Dorsolateral prefrontal cortex (tissue), 122 donors: ENCODE measurements at places on chromosomes 12 and 14. TPM values are rescaled to one million over a fixed set of nuclear protein-coding genes. Genes with fewer than 3 reads are reported as not detected.
A peak's percentile ranks its signal among the peaks of the same experiment; 100 is the strongest.

DNA sequence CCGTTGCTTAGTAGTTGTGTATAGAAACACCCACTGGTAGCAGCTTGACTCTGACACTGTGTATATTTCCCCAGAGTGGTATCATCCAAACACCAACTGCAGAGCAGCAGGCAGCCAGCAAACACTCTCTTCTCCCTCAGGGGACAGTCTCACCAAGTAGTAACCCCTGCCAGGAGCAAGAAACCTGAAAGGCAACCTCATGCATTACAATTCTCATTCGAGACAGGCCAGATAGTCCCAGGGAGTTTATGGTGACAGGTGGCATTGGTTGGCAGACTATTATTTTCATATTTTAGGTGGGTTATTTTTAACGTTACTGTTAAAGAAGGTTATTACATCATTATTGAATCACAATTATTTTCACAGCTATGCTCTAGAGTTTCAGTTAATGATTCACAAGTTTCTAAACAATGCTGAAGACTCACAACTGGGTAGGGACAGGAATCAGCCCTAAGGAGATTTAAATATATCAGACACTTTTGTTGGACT is 222.8 kb downstream of the EGLN3 start:
- DNase-seq: no peak

- DNase-seq: no peak
These were observed 149.5 kb upstream of the SLC38A2 start for GRCh38 chr12:46522071-46522470.

- no peak for DNase-seq
These were observed 319 bp downstream of the GALNT6 start for GRCh38 chr12:51390891-51391282.

GRCh38 chr12:10102322-10102721 is 3.5 kb upstream of the CLEC1A start:
- DNase-seq: no peak

DNA sequence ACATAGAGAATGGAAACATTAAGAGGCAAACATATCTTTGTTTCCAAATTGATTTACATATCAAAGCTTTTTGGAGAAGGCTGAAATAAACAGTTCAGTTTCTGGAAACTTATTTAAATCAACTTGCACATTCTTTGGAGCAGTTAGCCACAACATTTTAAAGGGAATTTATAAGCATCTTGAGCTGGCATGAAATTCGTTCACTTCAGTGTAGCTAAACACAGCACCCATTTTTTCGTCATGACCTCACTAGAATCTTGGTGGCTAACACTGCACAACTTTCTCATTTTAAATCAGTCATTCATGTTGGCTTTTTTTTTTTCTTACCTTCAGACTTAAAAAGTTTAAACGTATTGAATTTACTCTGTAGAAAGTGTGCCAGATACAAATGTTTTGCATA is 1139.9 kb upstream of the FLRT2 start:
- no peak for DNase-seq

DNA sequence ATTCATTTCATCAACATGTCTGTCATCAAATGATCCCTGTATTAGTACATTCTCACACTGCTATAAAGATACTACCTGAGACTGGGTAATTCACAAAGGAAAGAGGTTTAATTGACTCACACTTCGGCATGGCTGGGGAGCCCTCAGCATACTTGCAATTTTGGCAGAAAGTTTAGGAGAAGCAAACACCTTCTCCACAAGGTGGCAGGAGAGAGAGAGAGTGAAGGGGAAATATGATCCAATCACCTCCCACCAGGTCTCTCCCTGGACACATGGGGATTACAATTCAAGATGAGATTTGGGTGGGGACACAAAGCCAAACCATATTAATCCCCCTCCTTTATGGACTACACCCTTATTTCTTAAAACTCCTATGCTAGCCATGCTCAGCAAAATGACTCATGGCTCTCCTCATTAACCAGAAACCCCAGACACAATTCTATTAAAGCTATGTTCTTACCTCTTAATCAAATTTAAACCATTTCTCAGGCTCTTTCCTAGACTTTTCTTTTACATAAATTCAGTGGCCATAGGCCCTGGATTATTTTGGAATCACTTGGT is 932.3 kb downstream of the FLRT2 start:
- DNase-seq: no peak

DNA sequence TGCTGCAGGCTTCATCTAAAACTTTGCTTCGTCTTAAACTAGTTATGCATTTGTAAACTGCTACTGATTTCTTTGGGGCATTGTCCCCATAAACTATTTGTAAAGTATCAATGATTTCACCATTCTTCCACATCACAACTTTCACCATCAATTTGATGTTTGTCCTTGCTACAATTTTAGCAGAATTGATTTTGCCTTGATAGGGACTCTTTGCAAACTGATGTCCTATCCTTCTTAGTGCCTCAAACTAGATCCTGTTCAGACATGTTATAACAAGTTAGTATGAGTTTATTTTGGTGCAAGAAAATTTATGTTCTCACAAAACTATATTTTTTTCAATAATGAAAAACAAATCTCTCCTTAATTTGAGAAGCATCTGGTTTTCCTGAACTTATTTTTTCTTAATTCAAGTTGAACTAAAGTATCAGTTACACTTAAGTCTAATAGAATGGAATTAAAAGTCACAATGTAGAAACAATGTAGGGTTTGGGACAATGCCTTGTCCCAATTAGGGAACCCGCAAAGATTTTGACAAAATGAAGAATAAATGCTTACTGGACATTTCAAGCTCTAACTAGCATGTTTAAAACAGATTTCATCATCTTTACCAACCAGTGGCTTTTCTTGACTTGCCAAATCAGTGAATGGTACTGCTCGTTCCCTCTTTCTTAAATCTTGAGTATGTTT is 10.1 kb upstream of the ARID4A start:
- no peak for DNase-seq

DNA sequence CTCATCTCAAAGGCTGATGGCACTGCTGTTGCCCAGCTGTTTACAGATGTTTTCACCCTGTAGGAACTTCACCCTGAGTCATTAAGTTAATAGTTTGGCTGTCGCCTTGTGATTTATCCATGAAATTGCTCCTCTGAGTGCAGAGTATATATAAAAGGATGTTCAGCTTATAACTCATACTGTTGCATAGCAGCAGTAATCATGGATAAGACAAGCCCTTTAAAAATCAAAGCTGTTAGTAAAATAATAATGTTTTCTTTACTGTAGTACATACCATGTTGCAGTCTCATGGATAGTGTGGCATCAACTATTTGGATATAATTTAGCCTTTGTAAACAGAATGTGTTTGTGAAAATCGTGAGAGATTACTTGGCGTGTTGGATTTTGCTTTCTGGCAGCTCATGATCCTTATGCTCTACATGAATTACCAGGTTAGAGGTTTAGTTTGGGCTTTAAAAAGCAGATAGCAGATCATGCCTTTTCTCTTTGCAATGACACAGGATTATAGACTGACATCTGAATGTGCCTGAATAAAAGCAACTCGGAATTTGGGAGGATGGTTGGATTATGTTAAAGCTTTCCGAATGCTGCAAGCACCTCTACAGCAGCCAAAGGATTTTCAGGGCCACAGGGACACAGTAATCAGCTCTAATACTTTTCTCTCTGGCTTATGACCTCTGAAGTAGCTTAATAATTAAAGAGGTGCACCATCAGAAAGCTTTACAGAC is 279.7 kb upstream of the ATP2B1 start:
- no peak for DNase-seq

DNA sequence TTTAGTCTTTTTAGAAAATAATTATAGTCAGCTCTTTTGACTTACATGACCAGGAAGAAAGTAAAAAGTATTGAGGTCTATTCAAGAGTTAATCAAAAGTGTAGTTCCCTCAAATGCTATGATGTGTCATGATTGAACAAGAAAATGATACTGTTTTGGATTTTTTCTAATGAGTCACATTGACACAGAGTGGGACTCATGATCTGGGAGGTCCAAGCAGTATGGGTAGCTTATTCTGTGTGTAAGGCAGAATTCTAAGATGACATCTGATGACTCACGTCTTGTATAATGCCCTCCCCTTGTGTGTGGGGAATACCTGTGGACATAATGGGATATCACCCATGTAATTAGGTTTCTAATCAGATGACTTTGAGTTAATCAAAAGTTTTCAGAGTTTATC is 178.1 kb upstream of the DDHD1 start:
- DNase-seq: no peak

DNA sequence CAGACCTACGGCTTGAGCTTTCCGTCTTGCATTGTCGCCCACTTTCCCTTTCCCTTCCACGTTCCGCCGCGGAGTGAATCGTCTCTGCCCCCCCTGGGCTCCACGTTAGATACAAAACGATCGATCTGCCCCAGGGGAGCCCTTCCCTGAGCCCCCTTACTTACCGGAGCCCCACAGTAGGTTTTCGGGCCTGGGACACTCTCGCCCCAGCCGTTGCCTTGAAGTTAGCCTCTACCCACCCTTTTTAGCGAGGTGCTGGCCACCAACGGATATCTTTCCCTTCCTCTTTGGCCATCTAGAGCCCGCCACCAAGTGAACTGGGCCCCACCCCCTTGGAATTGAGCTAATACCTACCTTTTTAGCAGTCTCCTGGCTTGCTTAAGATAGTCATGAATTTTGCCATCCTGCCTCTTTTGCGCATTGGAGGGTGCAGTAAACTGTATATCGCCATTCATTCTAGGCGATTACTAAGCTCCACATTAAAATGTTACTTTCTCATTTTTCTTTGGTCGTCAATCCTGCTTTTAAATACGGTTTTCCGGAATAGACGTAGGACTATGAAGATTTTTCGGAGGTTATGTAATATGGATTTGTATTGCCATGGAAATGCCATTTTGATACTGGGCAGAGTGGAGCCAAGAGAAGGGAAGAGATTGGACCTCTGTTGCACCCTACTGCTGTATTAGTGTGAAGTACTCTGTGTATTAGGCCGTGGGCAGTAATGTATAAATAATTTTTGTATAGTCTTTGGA is 764 bp downstream of the RBM25 start:
- peak; percentile 31 for DNase-seq

DNA sequence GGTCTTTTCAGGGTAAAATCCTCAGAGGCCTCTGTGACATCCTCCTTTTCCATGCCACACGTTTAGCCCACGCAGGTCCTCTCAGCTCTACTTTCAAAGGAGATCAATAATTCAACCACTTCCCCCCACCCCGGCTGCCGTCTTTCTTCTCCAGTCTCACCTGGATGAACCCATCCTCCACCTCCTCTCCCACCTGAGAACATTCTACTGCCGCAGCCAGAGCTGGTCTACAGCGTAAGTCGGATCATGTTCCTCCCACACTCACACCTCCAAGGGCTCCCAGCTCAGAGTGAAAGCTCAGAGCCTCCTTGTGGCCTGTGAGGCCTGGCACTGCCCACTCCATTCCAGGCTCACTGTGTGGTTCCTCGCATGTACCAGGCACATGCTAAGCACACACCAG is 246.6 kb downstream of the CHST11 start:
- no peak for DNase-seq

DNA sequence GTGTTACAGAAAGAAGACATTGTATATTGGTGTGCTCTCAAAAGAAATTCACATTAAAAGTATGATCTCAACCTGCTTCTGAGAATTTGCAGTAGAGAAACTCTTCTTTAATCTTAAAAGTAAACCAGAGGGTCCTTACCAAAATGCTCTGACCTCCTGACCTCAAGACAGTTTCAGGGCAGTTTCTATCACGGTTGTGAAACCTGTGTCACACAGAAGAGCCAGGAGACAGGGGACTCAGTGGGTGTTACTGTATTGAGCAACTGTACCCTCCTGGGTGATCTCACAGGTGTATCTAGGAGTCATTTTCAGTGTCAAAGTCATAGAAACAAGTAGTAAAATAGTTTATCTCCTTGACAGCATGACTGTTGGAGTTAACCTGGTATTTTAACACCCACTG is 178.0 kb downstream of the GRIP1 start:
- no peak for DNase-seq

- no peak for DNase-seq
These were observed 5.5 kb downstream of the MAP3K12 start for GRCh38 chr12:53493610-53494391.

- DNase-seq: no peak
These were observed 81.9 kb upstream of the MAX start for GRCh38 chr14:65184032-65184764.

- DNase-seq: no peak
These were observed 48.4 kb upstream of the SYT10 start for GRCh38 chr12:33488036-33488435.

GRCh38 chr14:101937926-101938767 is 26.2 kb upstream of the DYNC1H1 start:
- no peak for DNase-seq

DNA sequence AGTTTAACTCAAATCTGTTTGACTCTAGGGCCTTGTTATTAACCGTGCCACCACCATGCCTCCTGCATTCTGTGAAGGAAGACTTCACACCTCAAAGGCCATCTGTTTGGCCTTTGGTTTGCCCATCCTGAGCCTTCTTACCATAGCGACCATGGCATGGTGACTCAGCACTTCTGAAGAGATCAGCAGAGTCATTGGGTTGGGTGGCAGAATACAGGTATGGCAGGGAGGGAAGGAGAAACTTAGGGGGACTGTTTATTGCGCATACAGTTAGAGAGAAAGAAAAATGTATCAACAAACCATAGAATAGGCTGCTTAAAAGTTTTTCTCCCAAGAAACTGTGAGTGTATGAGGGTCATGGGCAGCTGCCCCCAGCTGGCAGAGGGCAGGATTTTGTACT is 49.2 kb downstream of the DAD1 start:
- no peak for DNase-seq

GRCh38 chr12:130104571-130105106 is 57.6 kb upstream of the FZD10 start:
- no peak for DNase-seq

- no peak for DNase-seq
These were observed 1372.1 kb upstream of the SEL1L start for GRCh38 chr14:82905762-82906161.

DNA sequence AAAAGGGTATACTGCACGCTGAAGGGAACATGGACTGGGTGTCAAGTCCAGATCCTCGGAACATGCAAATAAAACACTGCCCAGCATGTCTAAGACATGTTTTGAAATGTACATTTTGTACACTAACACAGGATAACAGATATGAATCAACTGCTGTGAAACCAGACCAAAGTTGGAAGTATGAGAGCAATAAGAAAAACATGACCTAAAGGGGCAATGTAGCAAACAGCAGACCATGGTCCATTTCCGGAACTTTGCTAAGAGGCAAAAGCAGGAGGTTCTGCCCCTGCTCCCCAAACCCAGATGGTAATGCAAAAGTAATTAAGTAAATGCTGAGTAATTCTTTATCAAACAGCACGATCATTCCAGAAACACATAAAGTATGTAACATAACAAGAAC is 125.2 kb downstream of the SLC25A21 start:
- no peak for DNase-seq

DNA sequence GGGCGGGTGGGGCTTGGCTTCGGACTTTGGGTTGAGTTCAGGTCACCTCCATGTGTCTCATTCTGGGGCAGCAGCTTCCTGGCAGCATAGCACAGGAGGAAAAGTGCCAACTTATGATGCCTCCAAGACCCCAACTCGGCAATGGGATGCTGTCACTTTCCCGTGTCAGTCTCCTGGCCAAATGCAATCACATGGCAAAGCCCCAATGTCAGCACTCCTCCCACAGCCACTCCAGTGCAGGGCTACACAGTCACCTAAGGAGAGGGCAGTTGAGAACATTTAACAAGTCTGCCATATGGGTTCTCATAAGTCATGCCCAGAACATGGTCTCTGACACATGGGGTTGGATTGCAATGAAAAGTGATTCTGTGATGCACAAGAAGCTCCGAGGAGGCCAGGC is 26.7 kb downstream of the ELK3 start:
- no peak for DNase-seq

Gene TAOK3
- 83.4 TPM for total RNA-seq

Gene RASSF8
- 58.3 TPM for total RNA-seq

Gene IFNG
- total RNA-seq: not detected

Gene ZNF891
- 7.1 TPM for total RNA-seq

Gene RFLNA
- total RNA-seq: 7.8 TPM

Gene ZDHHC22
- 48.7 TPM for total RNA-seq

Gene PKP2
- total RNA-seq: 1.7 TPM

Gene SPTB
- total RNA-seq: 33.1 TPM
